Stimulated activated naive CD8-positive, alpha-beta T cell treated with anti-CD3 and anti-CD28 coated beads, Interleukin-15, Interleukin-2, amounts not matched to agents 100 U/mL and 50 U/mL, for 24 hours (primary cell): ENCODE measurements at places on chromosomes 7 and 10.

- DNase-seq, result no peak
Observed at GRCh38 chr10:128435811-128436210, 309.6 kb upstream of the MKI67 start.

- DNase-seq, result peak; percentile 65
Observed at GRCh38 chr10:100969187-100970075, at the start of gene SEMA4G. Gene SEMA4G, plus strand, starts transcription at chr10:100969504. Its CDS starts 3,409 bp downstream, at chr10:100972913.

GRCh38 chr7:139598642-139599041, 75.2 kb downstream of the CLEC2L start:
- no peak for DNase-seq

GRCh38 chr10:44752451-44753441, 158.4 kb upstream of the TMEM72 start:
- no peak for DNase-seq

- DNase-seq, result peak; percentile 90
Observed at GRCh38 chr10:27252267-27253000, 11.8 kb upstream of the ACBD5 start.

DNA sequence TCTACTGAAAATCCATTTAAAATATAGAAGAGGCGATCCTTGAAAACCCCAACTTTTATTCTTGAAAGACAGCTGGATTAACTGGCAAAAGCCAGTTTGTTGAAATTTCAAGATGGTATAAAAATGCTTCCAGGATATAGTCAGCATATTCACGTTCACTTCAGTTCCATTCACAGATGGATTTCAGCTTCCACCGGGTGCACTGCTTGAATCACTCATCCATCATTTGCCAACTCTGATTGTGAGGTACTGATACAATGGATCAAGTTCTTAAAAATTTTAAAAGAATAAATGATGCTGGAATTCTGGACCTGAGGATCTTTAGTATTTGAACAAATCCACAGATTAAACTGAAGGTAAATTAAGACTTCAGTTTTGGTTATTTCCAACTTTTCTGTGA, 2.4 kb downstream of the PURB start:
- DNase-seq, result no peak

- no peak for DNase-seq
Observed at GRCh38 chr10:3014968-3015367, 52.4 kb upstream of the PFKP start.

DNA sequence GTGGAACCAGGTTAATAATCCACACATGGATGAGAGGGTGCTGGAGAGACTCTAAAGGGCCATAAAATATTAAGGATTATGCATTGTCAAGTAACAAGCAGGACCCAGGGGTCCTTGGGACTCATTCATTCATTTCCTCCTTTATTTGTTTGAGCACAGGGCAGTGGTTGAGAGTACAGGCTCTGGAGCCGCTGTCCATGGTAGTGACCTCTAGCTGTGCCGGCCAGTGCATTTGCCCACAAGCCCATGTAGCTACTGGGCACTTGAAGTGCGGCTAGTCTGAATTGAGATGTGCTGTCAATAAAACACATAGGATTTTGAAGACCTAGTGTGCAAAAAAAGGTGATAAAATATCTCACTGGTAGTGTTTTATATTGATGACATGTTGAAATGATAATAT, 137.6 kb downstream of the C10orf105 start:
- DNase-seq, result no peak

- no peak for DNase-seq
Observed at GRCh38 chr7:67505449-67505848, 508.8 kb downstream of the TYW1 start.

GRCh38 chr10:121500701-121501332, 97.4 kb downstream of the FGFR2 start:
- DNase-seq, result no peak

DNA sequence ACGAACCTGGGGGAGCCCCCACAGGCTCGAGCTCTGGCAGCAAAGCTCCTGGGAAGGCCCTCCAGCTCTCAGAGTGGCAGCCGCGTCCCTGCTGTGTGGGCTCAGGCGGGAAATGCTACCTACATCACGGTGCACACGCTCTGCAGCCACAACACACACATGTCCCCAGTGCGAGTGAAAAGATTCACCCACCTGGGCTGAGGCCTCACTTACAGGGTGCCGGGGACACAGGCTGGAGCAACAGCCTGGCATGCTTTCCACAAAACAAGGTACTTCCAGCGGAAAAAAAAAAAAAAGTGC, 410.4 kb upstream of the FOXK1 start:
- no peak for DNase-seq

DNA sequence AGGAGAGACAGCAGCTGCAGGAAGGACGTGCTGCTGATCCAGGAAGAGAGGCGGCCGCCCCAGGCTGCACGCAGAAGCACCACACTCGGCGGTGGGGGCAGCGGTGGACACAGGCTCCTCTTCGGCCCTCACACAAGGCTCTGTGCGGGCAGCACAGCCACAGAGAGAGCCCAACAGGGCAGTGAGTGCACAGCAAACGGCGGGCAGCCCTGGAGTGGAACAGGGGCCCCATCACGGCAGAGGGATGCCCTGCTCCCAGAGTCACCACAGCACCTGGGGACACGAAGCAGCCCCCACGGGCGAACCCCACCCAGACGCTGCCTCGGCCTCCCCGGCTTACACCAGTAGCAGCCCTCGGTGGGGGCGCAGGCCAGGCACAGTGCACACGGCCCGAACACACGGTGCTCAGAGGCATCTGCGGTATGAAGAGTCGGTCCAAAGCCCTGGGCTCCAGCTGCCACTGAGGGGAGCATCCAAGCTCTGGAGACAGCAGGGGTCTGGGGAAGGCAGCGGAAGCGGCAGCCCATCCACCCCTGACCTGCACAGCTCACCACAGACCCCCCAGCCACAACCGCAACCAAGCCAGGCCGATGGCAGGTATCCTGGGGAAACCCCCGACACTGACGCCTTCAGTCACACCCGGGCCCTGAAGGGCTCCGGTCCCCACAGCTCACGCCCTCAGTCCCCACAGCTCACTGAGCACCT, 16.8 kb downstream of the NUDT1 start:
- DNase-seq, result no peak

GRCh38 chr10:4477664-4478063, 348.3 kb upstream of the AKR1E2 start:
- DNase-seq, result no peak

GRCh38 chr10:71727738-71728737, 8.5 kb upstream of the C10orf105 start:
- peak; percentile 66 for DNase-seq

DNA sequence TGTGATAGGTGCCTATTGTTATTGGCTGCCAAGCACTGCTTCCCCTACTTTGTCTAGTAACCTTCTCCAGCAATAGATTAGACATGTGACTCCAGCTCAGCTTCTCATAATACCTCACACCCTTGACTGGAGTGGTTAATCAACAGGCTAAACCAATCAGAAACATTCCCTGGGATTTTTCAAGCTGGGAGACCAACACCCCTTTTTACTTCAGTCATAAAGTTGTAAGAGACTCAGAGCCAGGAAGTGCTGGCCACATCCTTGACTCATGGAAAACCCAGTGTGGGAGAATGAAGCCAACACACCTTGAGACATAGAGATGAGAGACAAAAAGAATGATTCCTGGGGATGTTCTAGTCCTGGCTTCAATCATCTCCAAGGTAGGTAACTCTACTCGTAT, 62.6 kb upstream of the HECTD2 start:
- DNase-seq, result no peak

DNA sequence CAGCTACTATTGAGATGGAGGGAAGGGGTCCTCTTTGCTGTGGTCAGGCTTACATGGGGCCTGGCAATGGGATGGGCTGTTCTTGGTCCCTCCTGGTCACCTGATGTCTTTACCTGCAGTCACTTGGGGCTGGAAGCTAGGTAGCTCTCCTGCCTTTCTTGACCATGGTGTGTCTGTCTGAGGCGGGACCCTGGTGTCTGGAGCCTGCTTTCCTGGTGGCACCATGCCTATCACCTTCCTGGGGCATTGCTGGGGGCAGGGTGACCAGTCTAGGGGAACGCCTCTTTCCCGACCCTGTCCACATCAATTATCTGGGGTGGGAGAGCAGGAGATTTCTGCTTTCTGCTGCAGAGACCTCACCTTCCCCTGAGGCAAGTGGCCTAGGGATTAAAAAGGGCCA, 55.6 kb downstream of the ARHGAP22 start:
- no peak for DNase-seq
